ENCODE measurements at places on chromosomes 4 and X.

GRCh38 chr4:150236626-150237025 lies 158.4 kb downstream of the DCLK2 start:
- DNase-seq, result no peak

DNA sequence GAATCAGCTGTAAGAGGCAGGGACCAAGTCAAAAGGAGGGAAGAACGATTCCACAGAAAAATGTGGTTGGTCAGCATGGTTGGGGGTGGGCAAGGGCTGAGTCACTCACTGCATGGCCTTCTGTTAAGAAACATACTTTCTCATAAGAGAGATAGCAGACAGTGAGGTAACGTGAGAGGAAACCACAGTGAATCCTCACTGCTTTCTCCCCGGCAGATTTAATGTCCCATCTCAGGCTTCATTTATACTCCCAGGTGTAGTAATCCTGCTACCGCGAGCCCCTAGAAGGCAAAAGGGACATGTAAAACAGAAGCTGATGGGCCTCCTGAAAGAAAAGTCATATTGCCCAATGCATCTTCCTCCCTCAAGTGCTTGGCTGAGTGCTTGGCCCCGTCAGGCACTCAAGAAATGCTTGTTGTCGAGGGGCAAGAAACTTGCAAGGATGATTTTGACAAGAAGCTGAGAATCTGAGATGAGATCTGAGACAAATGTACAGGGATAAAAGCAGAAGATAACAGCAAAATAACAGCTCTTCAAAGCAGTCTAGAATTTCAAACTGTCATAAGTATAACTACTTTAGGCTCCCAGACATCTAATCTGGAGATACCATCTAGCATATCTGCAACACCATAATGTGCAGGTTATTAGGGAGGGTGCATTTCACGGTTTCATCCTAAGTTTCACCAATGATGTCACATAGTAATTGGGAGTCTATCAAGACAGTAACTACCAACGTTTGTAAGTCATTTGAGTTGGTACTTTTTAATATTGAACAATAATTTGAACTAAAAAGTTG lies 40.2 kb downstream of the SH3KBP1 start:
- DNase-seq, result peak; percentile 52

DNA sequence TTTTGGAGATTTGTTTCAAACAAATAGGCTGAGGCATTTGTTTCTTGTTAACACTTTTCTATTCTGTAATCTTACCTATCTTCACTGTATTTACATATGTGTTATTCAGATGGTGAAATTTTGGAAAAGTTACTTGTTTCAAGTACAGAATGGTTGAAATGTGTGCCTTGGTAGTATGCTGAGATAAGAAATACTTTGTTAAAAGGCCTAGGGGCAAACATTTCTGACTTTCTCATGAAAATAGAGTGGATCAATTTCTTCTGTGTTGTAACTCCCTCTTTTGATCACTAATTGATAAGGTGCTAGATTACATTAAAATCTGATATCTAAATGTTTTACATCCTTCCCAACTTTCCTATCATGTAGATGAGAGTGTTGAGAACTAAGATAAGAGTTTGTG lies 18.1 kb downstream of the USO1 start:
- DNase-seq, result no peak

DNA sequence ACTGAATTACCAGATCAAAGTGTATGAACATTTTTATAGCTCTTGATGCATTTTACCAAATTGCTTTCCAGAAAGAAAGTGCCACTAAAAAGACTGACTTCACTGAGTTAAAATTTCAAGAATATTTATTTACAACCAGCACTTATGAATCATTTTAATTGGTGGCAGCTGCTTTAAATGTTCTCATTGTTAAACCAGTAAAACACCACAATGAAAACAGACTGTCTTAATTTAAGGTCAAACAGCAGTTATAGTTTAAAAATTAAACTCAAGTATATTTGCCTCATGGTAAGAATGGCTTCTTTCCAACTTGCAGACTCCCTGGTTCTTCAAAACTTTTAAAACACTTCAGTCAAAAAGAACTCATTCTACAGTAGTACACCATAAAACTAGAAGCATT lies 36.9 kb downstream of the AMMECR1 start:
- peak; percentile 41 for DNase-seq

DNA sequence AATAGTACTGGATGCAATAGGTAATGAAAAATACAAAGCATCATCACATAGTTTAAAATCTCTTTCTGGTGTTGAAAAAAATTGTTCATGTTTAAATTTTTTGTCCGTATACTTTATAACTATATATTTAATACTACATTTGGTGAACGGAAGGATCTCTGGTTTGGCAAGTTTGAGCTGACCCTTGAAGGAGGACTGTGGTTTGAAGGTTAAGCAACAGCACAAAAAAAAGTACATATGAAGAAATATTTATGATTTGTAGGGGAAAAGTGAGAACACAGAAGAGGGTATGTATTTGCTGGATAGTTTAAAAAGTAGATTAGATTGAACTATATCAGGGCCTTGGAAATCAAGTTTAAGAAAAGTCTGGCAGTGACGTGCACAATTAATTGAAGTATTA lies 13.3 kb downstream of the SRP72 start:
- DNase-seq, result no peak

DNA sequence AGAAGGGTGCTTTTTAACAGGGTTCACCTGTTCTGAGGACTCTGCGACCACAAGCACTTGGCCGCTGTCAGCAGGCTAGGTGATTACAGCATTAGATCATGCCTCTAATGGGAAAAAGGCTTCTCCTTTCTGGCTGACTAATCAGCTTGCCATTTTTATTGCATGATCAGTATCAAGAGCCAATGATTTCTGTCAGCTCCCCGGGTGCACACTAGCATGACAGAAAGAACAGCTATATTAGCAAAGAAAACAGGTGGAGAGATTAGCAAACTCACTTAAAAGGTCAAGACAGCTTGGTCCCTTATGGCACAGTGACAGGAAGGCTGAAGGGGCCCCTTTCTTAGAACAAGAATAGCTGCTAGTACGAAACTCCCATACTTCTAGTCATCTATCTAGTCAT lies 170.0 kb downstream of the SMIM20 start:
- DNase-seq, result peak; percentile 88

GRCh38 chr4:87120411-87121162 lies 99.8 kb downstream of the KLHL8 start:
- DNase-seq, result no peak

- no peak for DNase-seq
Observed at GRCh38 chr4:87354168-87355102, 31.8 kb upstream of the HSD17B13 start.

GRCh38 chr4:94757192-94758140 lies at the start of gene BMPR1B:
Gene BMPR1B, plus strand, starts transcription at chr4:94757955. Its CDS starts 346,470 bp downstream, at chr4:95104425.
- no peak for DNase-seq

DNA sequence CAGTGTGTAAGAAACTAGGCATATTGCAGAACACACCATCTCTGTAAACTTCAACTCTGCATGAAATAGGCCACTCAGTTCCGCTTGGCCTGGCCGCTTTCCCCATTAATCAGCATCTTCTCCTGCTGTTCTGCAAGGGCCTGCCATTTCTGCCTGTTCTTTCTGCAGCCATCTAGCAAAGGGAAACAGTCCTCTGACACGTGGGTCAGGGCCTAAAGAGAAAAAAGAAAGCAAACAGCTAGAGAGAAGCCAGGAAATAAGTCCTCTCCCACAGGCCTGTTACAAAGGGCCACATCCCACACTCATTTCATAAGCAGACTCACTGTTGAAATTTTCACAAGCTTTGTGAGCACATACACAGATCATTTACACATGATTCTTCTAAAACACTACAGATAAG lies 130.1 kb downstream of the PDE5A start:
- no peak for DNase-seq

DNA sequence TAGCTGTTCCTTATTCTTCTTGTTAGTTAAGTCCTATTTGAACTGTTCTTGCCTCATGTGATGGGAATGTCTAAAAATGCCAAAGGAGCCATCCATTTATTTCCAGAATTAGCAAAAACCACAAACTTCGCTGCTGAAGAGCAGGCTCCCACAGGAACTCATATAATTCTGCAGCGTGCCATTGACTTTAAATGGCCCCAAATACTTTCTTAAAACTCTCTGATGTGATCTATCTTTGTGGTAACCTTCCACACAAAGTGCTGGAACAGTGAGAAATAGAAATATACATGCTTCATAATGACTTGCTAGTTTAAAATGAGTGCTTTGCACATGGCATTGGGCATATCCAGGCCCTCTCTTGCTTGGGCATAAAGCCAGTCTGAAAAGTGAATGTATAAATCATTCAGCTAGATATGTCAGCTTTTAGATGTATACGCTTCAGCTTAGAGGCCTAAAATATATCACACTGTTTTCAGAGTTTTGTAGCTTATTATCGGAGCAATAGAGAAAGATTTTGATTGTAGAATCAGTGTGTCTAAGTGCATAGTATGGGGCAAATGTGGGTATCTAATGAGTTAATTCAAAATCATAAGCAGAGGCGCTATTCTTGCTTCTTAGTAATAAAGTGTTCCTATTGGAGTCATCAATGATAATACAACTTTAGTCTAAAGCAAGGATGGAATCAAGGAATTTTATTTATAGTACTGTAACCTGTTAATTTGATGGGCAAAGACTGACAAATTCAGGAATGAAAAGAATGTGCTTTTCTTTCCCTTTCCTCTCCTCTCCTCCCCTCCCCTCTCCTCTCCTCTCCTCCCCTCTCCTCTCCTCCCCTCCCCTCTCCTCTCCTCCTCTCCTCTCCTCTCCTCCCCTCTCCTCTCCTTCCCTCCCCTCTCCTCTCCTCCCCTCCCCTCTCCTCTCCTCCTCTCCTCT lies 392.2 kb upstream of the ZFP42 start:
- no peak for DNase-seq

DNA sequence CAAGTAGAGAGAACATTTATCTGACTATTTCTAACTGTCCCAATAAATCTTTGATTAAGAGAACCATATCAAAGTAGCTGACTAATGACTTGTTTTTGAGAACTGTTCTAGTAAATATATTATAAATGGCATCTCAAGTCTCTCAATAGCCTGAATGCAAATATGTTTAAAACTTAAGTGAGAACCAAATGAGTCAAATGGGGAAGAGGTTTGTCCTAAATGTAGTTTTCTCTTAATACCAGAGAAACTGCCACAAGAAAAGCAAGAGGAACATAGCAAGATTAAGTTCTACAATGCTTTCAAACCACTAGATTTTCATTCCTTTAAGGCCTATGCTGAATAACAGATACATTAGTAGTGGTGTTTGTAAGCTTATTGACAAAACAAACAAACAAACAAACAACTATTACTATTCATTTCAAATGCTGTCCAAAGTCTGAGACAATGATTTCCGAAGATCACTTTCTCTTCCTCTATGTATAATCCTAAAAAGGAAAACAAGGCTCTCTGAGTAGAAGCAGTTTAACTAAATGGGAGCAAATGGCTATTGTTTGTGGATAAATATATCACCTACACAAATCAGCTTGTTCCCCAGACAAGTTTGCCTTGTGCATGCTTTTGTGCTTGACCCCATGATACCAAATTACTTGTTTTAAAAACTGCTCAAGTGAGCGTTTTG lies 408.4 kb upstream of the EMCN start:
- DNase-seq, result no peak

DNA sequence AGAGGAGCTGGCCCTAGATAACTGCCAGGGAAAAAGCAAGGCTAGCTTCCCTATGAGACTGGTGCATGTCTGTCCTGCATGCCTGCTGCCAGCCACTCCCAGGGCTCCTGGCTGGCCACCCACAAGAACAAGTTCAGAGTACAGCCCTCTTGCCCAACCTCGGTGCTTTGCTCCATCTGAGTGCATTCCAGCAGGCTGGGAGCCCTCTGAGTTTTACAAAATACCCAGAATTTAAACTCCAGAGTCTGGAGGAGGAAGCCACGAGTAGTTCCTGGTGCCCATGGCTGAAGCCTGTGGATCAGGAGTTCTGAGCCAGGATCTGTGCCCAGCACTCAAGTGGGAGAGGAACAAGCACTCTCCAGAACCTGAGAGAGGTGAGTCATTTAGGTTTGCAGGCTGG lies 111.6 kb downstream of the MAGEE2 start:
- DNase-seq, result no peak

DNA sequence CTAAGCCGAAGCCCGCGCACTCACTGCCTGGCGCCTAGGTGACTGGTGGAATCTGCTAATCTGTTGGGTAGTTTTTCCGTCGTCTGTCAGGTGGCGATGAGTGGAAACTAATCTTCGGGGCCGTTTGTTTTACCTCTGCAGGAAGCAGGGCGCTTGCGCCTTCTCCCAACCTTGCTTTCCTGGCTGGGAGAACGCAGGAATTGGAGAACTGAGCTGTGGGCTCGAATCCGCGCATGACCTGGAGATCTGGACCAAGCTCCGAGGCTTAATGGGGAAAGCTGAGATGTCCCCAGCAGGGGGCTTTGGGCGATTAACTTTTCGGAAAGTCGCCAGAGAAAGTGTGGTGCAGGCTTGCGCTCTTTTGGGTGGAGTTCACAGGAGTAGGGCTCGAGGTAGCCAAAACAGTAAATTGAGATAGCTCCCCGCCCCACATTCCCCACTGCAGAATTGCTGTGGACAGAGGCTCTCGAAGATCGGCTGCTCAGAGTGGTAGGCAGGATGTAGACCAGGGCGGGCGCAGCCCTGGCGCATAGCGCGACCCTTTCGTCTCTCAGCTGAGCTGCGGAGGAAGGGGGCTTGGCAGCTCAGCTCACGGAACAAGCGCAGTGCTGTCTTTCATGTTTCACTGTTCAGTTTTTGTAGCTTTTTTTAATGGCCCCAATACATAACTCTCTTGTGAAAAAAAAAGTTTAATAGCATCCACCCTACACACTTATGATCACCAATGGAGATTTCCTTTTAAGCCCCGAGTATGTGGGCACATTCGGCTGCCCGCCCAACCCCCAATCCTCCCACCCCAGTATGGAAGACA lies 2.7 kb upstream of the FGF5 start:
- no peak for DNase-seq

- DNase-seq, result no peak
Observed at GRCh38 chr4:5662555-5662954, 45.8 kb downstream of the EVC2 start.

DNA sequence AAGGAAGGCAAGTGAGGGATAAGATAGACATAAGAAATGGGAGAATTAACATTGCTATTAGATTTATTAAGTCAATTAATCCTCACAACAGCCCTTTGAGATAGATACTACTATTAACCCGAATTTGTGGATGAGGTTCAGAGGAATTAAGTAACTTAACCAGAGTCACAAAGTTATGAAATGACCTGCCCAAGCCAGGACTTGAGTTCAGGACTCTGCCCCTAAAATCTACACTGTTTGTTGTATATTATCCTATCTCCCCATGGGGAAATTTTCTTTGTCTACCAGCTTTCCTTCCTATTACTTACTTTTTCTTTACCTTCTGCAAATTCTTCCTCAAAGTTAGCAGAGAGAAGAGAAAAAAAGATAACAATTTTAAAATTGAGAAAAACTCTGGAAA lies 33.4 kb upstream of the UBQLN2 start:
- DNase-seq, result no peak

- no peak for DNase-seq
Observed at GRCh38 chrX:46463682-46464081, 81.5 kb downstream of the ZNF674 start.

GRCh38 chr4:145660064-145660463 lies 19.9 kb upstream of the C4orf51 start:
- no peak for DNase-seq

DNA sequence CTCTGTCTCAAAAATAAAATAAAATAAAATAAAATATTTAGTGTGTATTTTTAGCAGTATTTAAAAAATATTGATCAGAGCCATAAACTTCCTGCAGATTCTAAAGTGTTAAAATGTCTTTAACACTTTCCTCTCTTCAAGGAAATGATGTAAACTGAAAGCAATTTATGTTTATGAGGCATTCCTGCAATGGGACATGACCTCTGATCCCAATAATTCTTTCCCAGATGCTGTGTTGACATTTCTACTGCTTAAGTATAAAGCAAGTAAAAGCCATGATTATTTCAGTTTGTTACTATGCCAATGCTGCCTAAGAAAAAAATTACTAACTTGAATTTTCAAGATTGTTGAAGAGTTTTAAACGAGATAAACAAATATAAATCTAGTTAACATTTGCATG lies 29.0 kb downstream of the COQ2 start:
- DNase-seq, result peak; percentile 97

All from HFF-Myc (cell line).